ENCODE measurements at places on chromosomes 11 and 22. TPM values are rescaled to one million over a fixed set of nuclear protein-coding genes. Genes with fewer than 3 reads are reported as not detected.

- no peak overlapping the region for H3K4me3 ChIP-seq
- no peaks in the 10 kb centered on the region for H3K27me3 ChIP-seq
- no peaks in the 10 kb centered on the region for H3K36me3 ChIP-seq
- no peak overlapping the region for H3K27ac ChIP-seq
Observed at GRCh38 chr11:67060111-67060522, 3.5 kb downstream of the RHOD start.

The SERHL2 gene
- total RNA-seq: 1.3 TPM

The PTPRCAP gene
- total RNA-seq: 145 TPM

GRCh38 chr22:48701296-48702030, 1126.2 kb downstream of the BRD1 start:
- no peaks in the 10 kb centered on the region for H3K4me1 ChIP-seq
- H3K27ac ChIP-seq: no peak overlapping the region
- no peak overlapping the region for H3K4me3 ChIP-seq
- no peaks in the 10 kb centered on the region for H3K36me3 ChIP-seq

The RBMXL2 gene
- not detected for total RNA-seq

DNA sequence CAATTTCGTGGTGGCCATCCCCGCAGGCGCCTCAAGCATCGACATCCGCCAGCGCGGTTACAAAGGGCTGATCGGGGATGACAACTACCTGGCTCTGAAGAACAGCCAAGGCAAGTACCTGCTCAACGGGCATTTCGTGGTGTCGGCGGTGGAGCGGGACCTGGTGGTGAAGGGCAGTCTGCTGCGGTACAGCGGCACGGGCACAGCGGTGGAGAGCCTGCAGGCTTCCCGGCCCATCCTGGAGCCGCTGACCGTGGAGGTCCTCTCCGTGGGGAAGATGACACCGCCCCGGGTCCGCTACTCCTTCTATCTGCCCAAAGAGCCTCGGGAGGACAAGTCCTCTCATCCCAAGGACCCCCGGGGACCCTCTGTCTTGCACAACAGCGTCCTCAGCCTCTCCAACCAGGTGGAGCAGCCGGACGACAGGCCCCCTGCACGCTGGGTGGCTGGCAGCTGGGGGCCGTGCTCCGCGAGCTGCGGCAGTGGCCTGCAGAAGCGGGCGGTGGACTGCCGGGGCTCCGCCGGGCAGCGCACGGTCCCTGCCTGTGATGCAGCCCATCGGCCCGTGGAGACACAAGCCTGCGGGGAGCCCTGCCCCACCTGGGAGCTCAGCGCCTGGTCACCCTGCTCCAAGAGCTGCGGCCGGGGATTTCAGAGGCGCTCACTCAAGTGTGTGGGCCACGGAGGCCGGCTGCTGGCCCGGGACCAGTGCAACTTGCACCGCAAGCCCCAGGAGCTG, 24.8 kb downstream of the ADAMTS15 start:
- no peaks in the 10 kb centered on the region for H3K4me1 ChIP-seq
- no peaks in the 10 kb centered on the region for H3K27me3 ChIP-seq
- no peak overlapping the region for H3K4me3 ChIP-seq
- no peaks in the 10 kb centered on the region for H3K36me3 ChIP-seq
- no peak for DNase-seq
- H3K27ac ChIP-seq: no peak overlapping the region

- no peaks in the 10 kb centered on the region for H3K36me3 ChIP-seq
- no peak overlapping the region for H3K4me3 ChIP-seq
- DNase-seq: no peak
- no peaks in the 10 kb centered on the region for H3K27me3 ChIP-seq
- no peaks in the 10 kb centered on the region for H3K4me1 ChIP-seq
- peak overlapping the region; percentile 38 for H3K27ac ChIP-seq
Observed at GRCh38 chr22:39300186-39300830, 19.1 kb downstream of the RPL3 start.

DNA sequence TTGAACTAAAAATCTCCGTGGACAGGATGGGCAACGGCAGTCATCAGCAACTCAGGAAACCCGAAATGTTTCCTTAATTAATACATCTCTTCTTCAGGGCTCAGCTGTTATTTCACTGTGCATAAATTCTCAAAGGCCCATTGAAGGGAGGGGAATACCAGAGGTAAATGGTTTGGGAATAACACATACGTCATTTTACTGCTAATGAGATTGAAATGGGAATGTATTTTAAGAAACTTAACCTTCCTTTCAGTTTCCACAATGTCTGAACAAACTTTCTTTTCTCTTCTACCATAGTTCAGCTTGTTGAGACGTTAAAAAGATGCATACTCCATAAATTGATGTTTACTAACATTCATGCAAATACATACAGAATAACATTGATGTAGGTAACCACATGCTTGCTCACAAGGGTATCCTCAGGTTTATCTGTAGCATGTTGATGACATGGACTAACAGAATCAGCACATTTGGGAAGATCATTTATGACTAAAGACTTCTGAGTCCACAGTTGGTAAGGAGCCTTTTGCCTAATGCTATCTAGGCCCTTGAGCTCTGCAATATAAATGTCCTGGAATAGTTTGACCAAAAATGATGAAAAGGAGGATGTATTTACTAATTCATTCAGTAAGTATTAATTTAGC, 7.7 kb upstream of the PRRG4 start:
- H3K4me3 ChIP-seq: no peak overlapping the region
- no peak for DNase-seq
- H3K4me1 ChIP-seq: no peaks in the 10 kb centered on the region

DNA sequence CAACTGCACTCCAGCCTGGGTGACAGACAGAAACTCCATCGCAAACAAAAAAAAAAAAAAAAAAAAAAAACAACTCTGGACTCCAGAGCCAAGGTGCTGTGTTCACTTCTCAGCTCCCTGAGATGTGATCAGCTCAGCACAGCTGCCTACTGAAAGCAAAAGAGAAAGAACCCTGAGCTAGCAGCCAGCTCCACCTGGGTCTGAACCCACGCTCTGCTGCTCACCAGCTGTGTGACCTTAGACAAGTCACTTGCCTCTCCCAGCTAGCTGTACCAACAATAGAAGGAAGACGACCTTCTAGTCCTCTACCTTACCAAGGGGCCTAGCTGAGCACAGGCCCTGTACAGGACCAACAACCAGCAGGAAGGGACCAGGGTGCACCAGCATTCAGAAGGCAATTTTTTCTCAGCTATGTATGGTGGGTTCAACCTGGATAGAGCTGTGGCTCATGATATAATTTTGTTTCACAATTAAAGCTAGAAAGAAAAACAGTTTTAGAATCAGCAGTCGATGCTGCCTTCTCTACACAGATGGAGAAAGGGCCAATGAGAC, 3.8 kb downstream of the DGCR2 start:
- no peak overlapping the region for H3K27ac ChIP-seq
- DNase-seq: no peak
- peaks cover 75% of the 10 kb centered on the region for H3K4me1 ChIP-seq
- H3K27me3 ChIP-seq: no peaks in the 10 kb centered on the region
- peaks cover 9% of the 10 kb centered on the region for H3K36me3 ChIP-seq

The PPME1 gene
- 33.0 TPM for total RNA-seq

All from CD8-positive, alpha-beta memory T cell (primary cell).